ENCODE measurements at places on chromosomes 7 and 10.

DNA sequence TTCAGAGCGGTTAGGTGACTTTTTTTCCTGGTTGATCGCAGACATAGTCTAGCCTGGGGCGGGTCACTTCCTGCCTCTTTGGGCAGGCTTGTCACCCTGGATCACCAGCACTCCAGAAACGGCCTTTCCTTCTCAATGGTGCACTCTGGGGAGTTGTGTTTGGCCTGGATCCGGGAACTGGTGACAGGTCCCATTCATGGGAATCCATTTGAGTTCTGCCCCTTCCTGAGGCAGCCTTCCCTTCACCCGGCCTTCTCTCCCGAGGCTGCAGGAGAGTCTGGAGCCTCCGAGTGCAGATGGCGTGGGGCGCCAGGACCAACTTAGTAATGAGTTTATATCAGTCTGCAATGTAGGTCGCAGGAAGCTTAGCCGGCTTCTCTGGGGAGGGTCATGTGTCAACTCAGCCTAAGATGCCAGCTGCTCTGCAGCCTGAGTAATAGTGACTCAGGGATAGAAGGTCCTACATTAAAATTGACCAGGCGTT, 54.2 kb downstream of the TACR2 start:
- peaks cover 51% of the 10 kb centered on the region for H3K4me1 ChIP-seq
- peak; percentile 61 for DNase-seq
- H3K27me3 ChIP-seq, result no peaks in the 10 kb centered on the region
- peak overlapping the region; percentile 87 for H3K27ac ChIP-seq
- peaks cover 32% of the 10 kb centered on the region for H3K36me3 ChIP-seq

GRCh38 chr7:139680676-139681462, 96.9 kb downstream of the HIPK2 start:
- no peaks in the 10 kb centered on the region for H3K27me3 ChIP-seq
- peak overlapping the region; percentile 85 for H3K27ac ChIP-seq
- no peaks in the 10 kb centered on the region for H3K36me3 ChIP-seq
- peak; percentile 75 for DNase-seq

- peaks cover 20% of the 10 kb centered on the region for H3K4me1 ChIP-seq
- H3K36me3 ChIP-seq, result no peaks in the 10 kb centered on the region
Observed at GRCh38 chr7:134842062-134842461, 62.6 kb downstream of the CALD1 start.

DNA sequence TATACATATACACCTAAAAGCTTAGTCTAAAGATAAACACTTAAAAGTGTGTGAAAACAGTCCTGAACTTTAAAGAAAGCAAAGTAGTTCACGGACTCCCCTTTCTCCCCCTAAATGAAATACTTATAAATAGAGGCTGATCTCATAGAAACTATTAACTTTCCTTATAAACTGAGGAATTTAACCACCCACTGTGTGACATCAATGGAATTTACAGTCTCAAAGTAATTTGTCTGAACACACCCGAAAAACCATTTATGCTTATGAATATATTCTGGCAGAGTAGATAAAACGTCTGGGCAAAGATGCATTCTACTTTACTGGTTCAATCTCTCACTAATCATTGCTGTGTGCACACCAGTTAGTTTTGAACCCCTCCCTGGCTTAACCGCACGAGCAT, 181.8 kb upstream of the DGKB start:
- DNase-seq, result peak; percentile 8
- no peak overlapping the region for H3K4me3 ChIP-seq
- H3K27ac ChIP-seq, result no peak overlapping the region
- no peaks in the 10 kb centered on the region for H3K27me3 ChIP-seq
- H3K4me1 ChIP-seq, result no peaks in the 10 kb centered on the region

- no peak overlapping the region for H3K27ac ChIP-seq
- no peak for DNase-seq
- no peaks in the 10 kb centered on the region for H3K4me1 ChIP-seq
- no peaks in the 10 kb centered on the region for H3K27me3 ChIP-seq
Observed at GRCh38 chr10:59774451-59774850, 21.2 kb upstream of the MRLN start.

GRCh38 chr7:44379366-44380188, 54.2 kb upstream of the CAMK2B start:
- no peak for DNase-seq
- H3K27ac ChIP-seq, result no peak overlapping the region
- no peak overlapping the region for H3K4me3 ChIP-seq
- H3K27me3 ChIP-seq, result no peaks in the 10 kb centered on the region

GRCh38 chr10:1214071-1214675, 158.0 kb downstream of the WDR37 start:
- H3K4me3 ChIP-seq, result no peak overlapping the region
- H3K27me3 ChIP-seq, result no peaks in the 10 kb centered on the region
- no peak for DNase-seq
- H3K36me3 ChIP-seq, result no peaks in the 10 kb centered on the region
- no peaks in the 10 kb centered on the region for H3K4me1 ChIP-seq
- no peak overlapping the region for H3K27ac ChIP-seq

GRCh38 chr7:27157702-27158431, 1.4 kb upstream of the HOXA7 start:
- no peak overlapping the region for H3K27ac ChIP-seq
- H3K27me3 ChIP-seq, result peaks cover 8% of the 10 kb centered on the region
- no peaks in the 10 kb centered on the region for H3K36me3 ChIP-seq
- no peak for DNase-seq
- H3K4me3 ChIP-seq, result no peak overlapping the region
- H3K4me1 ChIP-seq, result peaks cover 65% of the 10 kb centered on the region

DNA sequence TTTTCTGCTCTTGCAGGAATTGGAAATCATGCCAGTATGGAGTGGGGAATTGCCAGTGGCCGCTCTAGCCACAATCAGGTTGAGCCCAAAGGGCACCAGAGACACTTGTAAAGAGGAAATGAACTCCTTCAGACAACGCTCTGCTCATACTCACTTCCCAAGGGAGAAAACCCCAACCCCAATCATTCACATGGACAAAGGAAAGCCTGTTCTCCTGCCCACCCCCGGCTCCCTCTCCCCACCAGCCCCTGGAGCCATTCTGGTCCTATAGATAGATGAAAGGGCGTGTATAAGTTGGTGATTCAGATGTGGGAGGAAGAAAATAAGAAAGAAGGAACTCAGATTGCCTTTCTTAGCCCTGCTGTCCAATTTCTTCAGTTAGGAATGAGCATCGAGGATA, 57.4 kb downstream of the GFRA1 start:
- no peaks in the 10 kb centered on the region for H3K36me3 ChIP-seq
- no peak overlapping the region for H3K27ac ChIP-seq
- no peak for DNase-seq
- peaks cover 7% of the 10 kb centered on the region for H3K4me1 ChIP-seq
- no peaks in the 10 kb centered on the region for H3K27me3 ChIP-seq

GRCh38 chr7:42893346-42894240, 18.3 kb downstream of the C7orf25 start:
- no peak overlapping the region for H3K4me3 ChIP-seq
- no peaks in the 10 kb centered on the region for H3K36me3 ChIP-seq
- no peak overlapping the region for H3K27ac ChIP-seq
- peaks cover 6% of the 10 kb centered on the region for H3K4me1 ChIP-seq
- H3K27me3 ChIP-seq, result no peaks in the 10 kb centered on the region
- no peak for DNase-seq

GRCh38 chr7:100673942-100674410, 436 bp downstream of the GNB2 start:
- H3K27ac ChIP-seq, result peak overlapping the region; percentile 99
- peaks cover 25% of the 10 kb centered on the region for H3K4me1 ChIP-seq
- peak overlapping the region; percentile 97 for H3K4me3 ChIP-seq
- DNase-seq, result no peak
- H3K27me3 ChIP-seq, result no peaks in the 10 kb centered on the region
- H3K36me3 ChIP-seq, result peaks cover 25% of the 10 kb centered on the region

DNA sequence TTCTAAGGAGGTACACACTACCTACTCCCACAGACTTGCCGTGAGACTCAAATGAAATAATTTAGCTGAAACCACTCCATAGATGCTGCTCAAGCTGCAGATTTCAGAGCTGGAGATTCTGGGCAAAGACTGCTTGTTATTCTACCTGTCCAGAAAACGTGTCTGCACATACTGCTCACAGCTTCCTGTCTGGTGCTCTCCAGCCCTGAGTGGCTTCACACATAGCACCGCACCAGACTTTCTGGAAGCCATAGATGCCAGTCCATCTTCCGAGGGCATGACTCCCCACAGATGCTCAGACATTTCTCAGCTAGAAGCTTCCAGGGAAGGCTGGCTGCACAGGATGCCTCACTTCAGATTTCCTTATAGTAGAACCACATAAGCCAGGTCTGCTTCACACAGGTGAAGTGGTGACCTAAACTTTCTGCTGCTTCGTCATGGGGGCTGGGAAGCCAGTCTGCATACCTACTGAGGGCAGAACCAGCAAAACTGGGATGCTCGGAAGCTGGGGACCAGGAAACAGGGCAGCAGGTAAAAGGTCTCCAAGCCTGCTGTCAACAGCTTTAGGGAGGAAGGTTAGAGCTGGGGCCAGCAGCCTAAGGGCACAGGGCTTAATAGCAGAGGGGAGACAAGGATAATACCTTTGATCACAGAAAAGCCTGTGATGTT, 18.2 kb downstream of the CCDC6 start:
- no peaks in the 10 kb centered on the region for H3K27me3 ChIP-seq
- peaks cover 16% of the 10 kb centered on the region for H3K36me3 ChIP-seq
- H3K27ac ChIP-seq, result no peak overlapping the region
- DNase-seq, result no peak
- H3K4me1 ChIP-seq, result peaks cover 12% of the 10 kb centered on the region

GRCh38 chr10:124388476-124388822, 30.3 kb downstream of the OAT start:
- no peak for DNase-seq
- peaks cover 11% of the 10 kb centered on the region for H3K4me1 ChIP-seq
- H3K36me3 ChIP-seq, result no peaks in the 10 kb centered on the region
- no peak overlapping the region for H3K27ac ChIP-seq

DNA sequence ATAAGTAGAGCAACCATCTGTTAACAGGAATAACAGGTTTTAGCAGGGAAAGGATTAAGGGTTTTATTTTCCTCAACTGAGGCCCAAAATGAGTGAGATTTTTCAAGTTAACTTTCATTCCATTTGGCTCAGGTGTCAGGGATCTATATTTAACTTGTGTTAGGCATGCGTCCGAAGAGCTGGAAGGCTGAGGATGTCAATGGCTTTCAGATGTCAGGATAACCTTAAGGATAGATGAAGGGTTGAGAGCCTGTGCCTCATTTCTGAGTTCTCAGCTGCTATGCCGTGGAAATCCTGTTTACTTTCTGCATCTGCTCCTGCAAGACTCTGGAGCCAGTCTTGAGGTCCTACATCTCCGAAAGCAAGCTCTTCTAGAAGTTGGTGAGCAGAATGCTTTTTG, 36.4 kb upstream of the CD36 start:
- H3K27ac ChIP-seq, result no peak overlapping the region
- H3K27me3 ChIP-seq, result no peaks in the 10 kb centered on the region
- no peak for DNase-seq
- H3K4me1 ChIP-seq, result peaks cover 6% of the 10 kb centered on the region
- H3K36me3 ChIP-seq, result no peaks in the 10 kb centered on the region
- no peak overlapping the region for H3K4me3 ChIP-seq

GRCh38 chr7:113768387-113768786, 150.4 kb downstream of the PPP1R3A start:
- H3K4me3 ChIP-seq, result no peak overlapping the region
- H3K27me3 ChIP-seq, result no peaks in the 10 kb centered on the region
- no peaks in the 10 kb centered on the region for H3K4me1 ChIP-seq

DNA sequence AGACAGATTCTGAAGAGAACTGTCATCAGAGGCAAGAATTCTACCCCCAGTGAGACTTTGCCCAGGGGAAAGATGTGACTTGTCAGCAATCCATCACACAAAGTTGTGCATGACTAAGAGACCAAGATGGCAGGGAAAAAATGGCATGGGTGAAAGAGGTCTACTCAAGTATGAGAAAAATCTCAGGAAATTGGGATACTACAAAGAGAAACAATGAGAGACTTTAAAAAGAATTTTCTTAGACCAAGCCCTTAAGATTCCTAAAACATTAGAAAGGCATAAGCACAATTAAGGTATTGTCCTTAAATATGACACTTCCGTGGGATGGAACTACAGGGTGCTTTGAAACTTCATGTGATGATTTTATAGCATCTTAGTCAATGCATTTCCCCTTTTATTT, 45.6 kb upstream of the PDE1C start:
- no peak for DNase-seq
- no peaks in the 10 kb centered on the region for H3K4me1 ChIP-seq
- H3K27ac ChIP-seq, result no peak overlapping the region
- no peak overlapping the region for H3K4me3 ChIP-seq
